ENCODE measurements at places on chromosomes 16 and 17.

DNA sequence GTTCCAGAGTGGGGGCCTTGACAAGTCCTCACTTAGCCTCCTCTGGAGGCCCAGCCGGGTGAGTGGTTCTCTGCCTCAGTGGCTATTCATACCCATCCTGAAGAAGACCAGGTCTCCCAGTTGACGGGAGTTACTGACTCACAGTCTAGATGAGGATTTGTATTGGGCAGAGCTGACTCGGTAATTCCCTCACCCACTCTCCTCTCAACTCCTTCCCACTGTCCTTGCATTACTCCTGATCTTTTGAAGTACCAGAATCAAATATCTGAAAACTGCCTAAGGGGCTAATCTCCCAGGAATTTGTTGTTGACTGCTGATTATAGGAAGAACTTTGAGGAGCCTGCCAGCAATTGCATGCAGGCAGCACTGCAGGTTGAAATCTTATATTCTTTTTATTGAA lies 14.2 kb downstream of the SAP30BP start:
- DNase-seq: no peak

GRCh38 chr17:76492123-76492988 lies 8.9 kb downstream of the RHBDF2 start:
- no peak for DNase-seq

DNA sequence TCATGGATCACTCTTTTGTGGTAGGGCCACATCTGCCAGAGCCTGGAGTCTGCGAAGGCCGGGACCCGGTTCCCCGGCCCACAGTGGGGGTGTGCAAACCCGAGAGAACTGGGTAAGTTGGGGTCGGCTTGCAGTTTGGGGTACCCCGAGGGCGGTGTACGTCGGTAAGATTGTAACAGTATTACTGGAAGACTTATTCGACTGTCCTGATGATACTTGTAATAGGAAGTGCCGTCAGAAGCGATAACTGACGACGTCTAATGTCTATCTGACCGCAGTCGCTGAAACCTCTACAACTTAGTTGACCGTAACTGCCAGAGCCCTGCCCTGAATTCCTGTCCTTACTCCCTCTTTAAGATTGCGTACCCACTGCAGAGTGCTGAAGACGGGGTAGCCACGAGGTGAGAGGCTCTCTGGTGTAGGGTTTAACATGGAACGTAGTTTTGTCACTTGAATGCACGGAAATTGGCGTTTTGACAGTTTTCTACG lies 24.0 kb downstream of the TRPV2 start:
- DNase-seq: no peak

- no peak for DNase-seq
These were observed 50.2 kb upstream of the TMEM97 start for GRCh38 chr17:28268610-28269313.

DNA sequence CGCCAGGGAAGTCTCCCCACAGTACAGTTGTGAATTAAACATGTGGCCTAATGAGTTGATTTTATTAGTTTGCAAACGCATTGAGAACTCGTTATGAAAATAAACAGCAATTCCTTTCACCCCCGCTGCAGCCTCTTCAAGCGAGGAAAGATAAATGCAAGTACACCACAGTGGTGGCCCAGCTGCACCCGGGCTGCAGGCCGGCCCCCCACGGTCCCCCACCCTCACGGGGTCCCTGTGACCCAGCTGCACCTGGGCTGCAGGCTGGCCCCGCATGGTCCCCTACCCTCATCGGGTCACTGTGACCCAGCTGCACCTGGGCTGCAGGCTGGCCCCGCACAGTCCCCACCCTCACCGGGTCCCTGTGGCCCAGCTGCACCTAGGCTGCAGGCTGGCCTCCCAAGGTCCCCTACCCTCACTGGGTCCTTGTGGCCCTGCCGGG lies 32.2 kb downstream of the SDK2 start:
- no peak for DNase-seq

DNA sequence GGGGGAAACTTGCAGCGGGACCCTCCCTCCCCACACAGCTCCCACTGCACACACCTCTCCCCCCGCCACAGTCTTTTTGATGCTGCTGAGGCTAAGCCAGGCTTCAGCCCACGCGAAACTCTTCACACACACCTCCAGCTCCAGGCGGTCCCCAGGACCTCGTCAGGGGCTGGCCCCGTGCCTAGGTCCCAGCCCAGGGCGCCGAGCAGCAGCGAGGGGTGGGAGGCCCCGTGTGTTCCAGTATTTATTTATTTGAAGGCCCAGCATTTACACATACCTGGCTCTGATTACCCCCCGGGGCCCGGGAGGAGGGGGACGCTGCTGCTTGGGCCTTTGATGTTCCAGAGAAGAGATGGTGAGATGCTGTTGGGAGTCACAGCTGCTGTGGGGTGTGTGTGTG lies 44.9 kb upstream of the DLX4 start:
- no peak for DNase-seq

DNA sequence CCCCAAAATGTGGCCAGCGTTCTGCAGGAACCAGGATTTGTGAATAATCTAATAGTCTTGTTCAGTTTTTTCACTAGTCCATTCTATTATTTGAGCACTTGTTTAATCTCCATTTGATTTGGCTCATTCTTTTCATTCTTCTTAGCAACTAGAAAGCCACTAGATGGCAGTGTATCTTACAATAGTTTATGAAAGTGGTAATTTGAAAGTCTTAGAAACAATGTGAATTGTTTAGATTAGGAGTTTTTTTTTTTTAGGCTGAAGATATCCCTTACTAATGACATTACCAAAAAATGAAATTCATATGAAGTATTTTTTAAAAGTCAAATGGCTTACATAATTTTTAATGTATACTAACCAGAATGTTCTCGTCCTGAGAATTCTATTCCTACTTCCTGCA lies 6.7 kb downstream of the ERI2 start:
- DNase-seq: no peak

- DNase-seq: no peak
These were observed 785 bp downstream of the HID1 start for GRCh38 chr17:74971842-74972106.
